Activated CD4-positive, alpha-beta T cell treated with anti-CD3 and anti-CD28 coated beads, Interleukin-2, amount 10 ng/mL, durations not matched to agents 24 days and 14 days (primary cell): ENCODE measurements at places on chromosomes 12 and 14.

DNA sequence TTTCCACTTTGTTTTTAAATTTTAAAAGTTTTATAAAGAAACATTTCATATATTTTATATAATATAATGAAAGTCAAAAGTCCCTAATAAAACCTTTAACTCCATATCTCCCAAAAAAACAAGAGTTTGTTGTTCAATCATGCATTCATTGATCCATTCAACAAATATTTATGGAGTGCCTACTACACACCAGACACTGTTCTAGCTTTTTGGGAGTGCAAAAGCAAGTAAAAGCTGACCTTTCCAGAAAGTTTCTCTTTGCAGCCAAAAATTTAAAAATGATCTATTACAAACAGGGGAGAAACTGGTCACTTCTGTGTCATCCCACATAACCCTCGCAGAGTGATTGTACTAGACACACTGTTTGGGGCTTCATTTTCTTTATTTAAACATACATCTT is 740.0 kb upstream of the TBX3 start:
- DNase-seq, result no peak

DNA sequence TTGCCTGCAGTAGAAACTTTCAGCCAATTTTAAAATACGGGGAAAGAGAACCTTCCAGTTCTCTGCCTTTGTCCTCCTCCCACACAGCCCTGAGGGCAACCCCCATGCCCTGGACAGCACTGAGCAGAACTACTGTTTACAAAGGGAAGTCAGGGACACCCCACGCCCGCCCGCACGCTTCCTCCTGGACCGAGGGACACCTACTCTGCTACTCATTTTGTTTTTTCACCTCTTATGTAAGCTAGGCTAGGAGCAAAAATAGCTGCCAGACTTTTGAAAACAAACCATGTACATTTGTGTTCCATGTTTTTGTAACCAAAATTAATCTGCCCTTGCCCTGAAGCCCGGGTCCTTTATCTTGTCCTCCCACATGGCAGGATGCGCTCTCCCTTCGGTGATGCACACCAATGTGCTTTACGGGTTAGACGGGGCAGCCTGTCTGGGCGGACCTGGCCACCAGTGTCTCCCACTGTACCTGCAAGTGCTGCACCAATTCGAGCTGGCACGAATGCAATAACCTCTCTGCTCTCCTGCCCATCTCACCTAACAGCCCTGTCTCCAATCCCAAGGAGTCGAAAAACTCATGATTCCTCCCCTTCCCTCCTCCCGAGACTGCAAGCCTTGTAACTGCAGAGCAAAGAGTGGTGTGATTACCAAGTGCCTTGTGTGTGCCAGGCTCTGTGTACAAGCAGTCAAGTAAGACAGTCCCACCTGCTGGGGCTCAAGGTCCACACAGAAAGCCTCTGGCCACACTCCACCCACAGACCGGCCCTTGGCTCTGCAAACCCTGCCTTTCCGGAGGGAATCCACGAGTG is 85.2 kb downstream of the CCDC88C start:
- no peak for DNase-seq

DNA sequence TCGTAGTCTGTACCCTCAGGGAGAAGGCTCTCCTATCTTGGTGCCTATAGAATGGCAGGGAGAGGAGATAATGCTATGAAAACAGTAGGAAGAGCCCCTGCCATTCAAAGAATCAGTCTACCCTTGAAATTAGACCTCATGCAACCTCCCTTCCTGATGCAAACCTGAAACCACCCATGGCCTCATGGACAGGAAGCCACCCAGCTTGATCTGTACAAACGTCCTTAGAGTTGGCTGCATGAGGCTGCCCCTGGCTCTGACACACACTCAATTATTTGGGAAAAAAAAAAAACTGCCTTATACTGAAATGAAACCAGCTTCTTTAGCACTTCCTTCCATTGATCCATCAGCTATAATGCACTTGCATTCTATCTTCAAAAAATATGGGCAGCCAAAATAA is 116.6 kb upstream of the BCL2L14 start:
- peak; percentile 68 for DNase-seq

- peak; percentile 74 for DNase-seq
Measured at GRCh38 chr14:69547701-69548348, 26.8 kb downstream of the CCDC177 start.

DNA sequence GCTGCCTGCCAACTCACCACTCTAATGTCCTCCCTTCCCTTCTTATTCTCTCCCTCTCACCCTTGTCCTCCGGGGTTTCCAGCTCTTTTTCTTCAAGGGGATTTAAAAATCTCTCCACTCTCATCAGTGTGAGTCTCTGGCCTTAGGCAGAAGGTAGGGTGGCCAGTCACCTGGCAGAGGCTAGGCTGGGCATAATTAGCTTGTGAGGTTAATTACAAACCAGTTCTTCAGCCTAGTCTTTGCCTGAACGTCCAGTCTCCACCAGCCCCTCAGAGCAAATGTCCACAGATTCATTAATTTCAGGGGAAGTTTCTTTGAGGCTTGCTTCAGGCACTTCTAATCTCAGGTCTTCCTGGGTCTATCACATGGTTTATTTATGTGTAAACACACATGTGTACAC is 6.7 kb downstream of the KRT7 start:
- no peak for DNase-seq

- DNase-seq, result no peak
Measured at GRCh38 chr12:128267651-128268378, 845 bp downstream of the TMEM132C start.

DNA sequence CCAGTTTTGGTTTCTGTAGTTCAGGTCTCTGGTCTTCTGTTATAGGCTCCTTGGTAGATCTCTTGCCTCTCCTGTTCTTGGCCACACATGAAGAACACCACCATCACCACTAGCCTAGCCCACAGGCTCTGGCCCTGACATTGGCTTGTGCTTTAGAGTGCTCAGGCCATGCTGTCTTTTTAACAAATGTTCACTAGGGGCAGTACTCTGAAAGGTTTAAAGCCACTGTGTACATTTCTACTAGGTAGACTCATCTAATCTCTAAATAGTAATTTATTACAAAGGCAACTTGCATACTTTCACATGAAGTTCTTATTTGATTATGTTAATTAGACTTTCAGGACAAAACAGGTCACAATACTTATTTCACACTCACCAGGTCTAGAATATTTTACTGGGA is 38.3 kb downstream of the PDE6H start:
- no peak for DNase-seq

DNA sequence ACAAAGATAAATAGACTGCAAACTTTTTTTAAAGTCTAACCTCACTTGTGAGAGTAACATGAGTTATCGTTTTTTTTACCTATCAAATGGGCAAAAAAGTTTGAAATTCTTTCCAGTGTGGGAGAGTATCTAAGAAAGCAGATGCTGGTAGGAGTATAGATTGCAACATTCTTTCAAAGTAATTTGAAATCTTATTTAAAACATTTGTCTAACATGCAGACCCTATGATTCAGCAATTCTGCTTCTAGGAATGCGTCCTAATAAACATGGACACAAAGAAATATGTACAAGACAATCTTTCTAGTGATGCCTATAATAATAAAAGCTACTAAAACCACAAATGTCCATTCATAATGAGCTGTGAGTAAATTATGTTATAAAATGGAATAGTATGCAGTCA is 110.4 kb upstream of the TMCC3 start:
- DNase-seq, result no peak

- no peak for DNase-seq
Measured at GRCh38 chr14:50122291-50122690, 5.9 kb upstream of the VCPKMT start.

GRCh38 chr14:65208548-65208947 is 106.2 kb upstream of the MAX start:
- no peak for DNase-seq

DNA sequence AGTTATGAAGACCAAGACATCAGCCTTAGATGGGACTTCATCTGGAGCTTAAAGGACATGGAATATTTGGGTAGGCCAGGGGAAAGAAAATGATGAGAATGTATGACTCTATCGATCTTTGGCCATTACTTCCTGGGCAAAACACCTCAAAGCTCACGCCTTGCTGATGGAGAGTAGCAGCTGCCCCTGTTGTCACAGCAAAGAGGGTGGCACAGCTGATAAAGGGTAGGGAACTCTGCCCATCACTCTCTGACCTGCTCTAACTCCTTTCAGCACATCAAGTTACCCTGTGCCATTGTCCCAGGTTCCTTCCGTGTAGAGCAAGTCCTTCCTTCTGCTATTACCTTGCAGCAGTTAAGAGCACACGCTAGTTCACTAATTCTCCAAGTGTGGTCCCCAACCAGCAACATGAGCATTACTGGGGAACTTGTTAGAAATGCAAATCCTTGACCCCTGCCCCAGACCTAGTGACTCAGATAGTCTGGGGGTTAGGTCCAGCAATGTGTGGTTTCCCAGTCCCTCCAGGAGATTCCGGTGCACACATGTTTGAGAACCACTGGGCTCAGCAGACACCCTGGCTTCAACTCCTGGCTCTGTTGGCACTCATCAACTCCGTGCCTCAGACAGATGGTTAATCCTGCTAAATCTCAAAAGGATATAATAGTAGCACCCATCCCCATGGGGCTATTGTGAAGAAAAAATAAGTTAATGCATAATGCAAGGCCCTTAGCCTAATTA is 93.7 kb upstream of the EEA1 start:
- no peak for DNase-seq

DNA sequence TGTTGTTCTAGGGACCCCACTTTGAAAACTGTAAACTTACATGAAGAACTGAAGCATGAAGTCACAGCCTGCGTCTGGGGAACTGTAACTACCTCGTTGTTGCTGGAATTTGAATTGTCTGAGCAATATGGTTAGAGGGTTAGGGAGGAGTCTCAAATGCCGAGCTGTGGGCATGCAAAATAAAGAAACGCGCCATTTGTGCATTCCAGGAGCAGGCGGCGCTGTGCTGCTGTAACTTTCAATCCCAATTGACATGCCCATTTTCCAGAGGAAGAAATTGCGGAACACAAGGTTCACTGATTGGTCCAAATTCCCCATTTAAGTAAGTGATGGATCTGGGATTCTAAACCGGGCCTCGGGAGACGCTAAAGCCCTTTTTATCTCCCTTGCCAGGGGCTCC is 61.3 kb downstream of the ZNF664 start:
- DNase-seq, result no peak

DNA sequence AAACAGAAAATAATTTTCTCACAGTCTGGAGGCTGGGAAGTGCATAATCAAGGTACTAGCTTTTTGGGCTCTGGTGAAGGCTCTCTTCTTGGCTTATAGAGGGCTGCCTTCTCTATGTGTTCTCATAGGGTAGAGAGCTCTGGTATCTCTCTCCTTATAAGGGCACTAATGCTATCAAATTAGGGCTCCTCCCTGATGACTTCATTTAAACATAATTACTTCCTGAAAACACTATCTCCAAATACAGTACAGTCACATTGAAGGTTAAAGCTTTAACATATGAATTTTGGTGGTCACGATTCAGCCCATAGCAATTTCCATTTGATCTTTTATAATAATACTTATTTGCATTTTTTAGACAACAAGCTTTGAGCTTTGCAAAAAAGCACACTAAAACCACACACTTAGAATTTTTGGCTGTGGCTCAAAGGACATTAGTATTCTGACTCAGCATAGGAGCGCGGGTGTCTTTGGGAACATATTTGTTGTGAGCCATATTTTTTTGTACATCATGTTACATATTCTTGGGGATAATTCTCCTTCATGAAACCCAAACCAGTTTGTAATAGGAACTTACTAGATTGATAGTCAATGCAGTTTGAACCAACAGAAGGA is 808.1 kb upstream of the FBXO33 start:
- no peak for DNase-seq

DNA sequence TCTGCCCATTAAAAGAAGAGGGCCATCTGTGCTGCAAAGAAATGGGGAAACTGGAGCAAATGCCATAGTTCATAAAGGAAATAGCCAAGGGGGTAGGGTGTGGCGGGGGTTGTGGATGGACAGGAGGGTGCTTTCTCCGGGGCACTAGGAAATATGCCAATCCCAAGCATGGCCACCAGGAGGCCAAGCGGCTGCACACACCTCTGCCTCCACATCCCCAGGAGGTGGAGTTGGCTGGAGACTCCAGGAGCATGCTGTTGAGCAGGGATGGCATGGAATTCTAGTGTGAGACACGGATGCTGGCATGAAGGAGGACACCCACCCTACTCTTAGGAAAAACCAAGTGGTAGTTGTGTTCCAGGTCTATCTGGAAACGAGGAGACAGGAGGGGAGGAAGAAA is 25.2 kb downstream of the NID2 start:
- peak; percentile 72 for DNase-seq

DNA sequence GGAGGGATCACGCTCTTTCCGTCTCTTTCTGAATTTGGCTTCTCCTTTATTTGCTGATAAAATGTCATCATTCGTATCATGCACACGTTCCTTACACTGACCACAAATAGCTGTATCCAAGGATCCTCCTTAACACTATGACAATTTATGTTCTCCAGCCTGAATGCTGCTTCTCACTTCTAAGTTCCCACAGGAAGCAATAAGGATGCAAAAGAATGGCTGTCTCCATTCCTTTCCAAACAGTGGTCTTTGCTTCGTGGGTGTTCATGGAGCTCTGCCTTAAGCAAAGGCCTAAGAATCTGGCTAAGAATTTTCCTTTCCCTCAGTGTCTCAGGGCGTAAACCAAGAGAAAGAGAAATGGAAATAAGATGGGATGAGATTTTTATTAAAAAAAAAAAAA is 200.2 kb downstream of the ITPR2 start:
- DNase-seq, result no peak

- DNase-seq, result peak; percentile 69
Measured at GRCh38 chr12:32107359-32108267, 966 bp downstream of the BICD1 start.

- no peak for DNase-seq
Measured at GRCh38 chr12:79818856-79819255, 116.0 kb downstream of the PPP1R12A start.

GRCh38 chr14:59140106-59140843 is 48.2 kb upstream of the DAAM1 start:
- no peak for DNase-seq

GRCh38 chr12:107045186-107045585 is 48.2 kb downstream of the CRY1 start:
- no peak for DNase-seq

- no peak for DNase-seq
Measured at GRCh38 chr12:84807249-84807648, 105.3 kb downstream of the SLC6A15 start.

GRCh38 chr12:114636723-114637480 is 47.1 kb downstream of the TBX3 start:
- DNase-seq, result no peak

- DNase-seq, result peak; percentile 37
Measured at GRCh38 chr12:96261557-96261956, 67.4 kb downstream of the ELK3 start.

DNA sequence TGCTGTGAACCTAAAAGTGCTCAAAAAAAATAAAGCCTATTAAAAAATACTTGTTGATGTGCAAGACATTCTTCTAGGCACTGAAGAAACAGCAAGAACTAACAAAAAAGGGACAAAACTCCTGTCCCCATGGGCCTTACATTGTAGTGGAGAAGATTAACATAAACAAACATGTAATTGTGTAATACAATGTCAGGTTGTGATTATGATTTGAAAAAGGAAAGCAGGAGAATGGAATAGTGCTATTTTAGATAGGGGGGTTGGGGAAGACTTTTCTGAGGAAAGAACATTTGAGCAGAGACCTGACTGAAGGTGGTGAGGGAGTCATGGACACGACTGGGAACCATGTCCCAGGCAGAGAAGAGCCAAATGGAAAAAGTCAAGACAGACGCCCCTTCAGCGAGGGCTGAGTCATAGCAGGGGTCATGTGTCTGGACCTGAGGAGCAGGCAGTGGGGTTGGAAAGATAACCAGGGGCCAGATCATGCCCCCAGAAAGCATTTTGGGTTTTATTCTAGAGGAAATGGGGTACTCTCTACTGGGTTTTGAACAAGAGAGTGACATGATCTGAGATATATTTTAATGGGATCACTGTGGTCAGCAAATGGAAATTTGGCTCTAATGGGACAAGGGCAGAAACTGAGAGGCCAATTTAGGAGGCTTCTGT is 19.4 kb upstream of the IFNG start:
- no peak for DNase-seq
